H1 (cell line): ENCODE measurements at places on chromosomes 4 and X.

- no peak for DNase-seq
Measured at GRCh38 chr4:47213106-47213505, 181.7 kb downstream of the GABRB1 start.

DNA sequence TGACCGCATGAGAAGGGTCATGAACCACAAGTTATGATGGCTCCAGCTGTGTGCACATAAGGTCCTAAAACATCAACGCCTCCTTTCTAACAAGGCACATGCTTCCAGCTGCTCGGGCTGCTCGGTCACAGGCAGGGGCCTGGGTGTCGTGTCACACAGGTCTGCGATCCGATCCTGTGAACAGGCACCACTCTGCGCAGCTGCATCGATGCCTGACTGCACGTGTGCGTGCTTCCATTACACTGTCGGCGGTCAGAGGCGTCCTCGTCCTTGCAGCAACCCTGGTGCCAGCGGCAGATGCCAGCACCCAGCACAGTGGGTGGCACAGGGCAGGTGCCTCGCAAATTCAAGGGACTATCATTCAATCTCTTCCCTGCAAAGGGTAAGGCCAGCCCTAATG lies 23.9 kb downstream of the ZFYVE28 start:
- no peak for DNase-seq

DNA sequence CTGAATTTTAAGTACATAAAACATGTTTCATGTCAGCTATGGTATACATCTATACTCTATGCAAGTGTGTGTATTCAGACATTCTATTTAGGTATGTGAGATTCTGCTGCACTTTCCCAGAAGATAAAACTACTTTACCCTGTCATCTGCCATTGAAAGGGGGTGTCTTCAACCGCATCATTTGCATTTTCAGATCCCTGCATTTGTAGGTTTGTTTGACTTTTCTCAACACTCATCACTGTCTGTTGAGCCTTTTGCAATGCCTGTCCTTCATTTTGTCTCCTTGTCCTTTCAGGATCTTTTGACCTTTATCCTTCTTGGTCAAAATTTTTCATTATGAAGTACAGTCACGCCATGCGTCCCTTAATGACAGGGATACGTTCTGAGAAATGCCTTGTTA lies 103.5 kb downstream of the TMA16 start:
- DNase-seq = no peak

- no peak for DNase-seq
Measured at GRCh38 chrX:8984231-8984630, 49.7 kb downstream of the FAM9B start.

GRCh38 chr4:153095448-153096204 lies 108.6 kb upstream of the TRIM2 start:
- DNase-seq = no peak

DNA sequence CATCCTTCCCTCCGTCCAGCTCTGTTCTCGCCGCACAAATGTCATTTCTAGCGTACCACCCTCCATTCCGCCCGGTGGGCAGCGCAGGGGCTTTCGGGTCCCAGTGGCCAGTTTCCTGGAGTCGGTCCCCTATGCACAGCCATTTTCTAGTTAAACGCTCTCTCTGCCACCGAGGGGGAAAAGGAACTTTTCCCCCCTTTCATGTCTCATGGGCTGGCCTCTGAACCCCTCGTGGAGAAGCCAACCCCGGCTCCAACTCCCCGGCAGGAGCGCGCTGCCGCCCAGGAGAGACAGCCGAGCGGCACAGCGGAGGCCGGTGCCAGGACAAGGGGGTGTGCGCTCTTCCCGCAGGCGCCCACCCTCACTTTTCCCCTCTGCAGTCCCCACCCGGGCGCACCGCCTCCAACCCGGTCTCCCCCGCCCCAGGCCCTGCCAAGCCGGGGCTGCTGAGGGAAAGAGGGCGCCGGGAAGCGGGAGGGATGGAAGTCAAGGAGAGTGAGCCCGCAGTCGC lies 662 bp downstream of the APBB2 start:
- no peak for DNase-seq

DNA sequence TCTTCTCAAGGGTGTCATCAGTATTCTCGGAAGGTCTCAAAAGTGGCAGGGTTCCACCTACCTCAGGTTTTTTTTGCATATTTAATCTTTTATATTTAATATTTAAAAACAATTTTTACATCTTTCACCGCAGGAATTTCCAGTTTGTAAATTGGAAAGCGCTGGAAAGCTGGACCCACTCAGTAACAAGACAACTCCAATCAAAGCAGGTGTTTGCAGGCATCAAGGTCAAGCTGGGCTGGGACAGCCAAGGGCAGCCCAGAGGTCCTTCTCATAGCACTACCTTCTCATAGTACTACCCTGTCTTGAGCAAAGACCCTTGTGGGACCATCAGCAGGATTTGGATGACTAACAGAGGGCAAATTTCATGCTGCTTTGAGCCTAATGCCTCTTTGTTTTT lies 160.1 kb downstream of the TET2 start:
- DNase-seq = no peak

DNA sequence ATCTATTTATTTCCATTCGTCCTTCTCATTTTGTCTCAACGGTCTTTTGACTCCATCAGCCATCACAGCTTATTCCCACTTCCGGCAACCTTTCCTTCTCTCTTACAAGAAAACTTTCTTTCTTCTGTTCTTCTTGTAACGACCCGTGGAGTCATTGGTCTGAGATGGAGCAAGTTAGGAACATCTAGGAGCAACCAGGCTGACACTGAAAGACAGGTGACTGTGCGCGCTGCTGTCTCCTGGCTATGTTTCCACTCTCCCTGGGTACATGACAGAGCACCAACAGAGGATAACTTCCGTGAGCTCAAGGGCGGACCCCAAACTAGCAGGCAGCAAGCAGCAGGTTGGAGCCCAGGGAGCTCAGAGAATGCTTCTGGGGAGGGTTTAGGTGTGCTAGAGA lies 2.5 kb downstream of the FGF5 start:
- no peak for DNase-seq

DNA sequence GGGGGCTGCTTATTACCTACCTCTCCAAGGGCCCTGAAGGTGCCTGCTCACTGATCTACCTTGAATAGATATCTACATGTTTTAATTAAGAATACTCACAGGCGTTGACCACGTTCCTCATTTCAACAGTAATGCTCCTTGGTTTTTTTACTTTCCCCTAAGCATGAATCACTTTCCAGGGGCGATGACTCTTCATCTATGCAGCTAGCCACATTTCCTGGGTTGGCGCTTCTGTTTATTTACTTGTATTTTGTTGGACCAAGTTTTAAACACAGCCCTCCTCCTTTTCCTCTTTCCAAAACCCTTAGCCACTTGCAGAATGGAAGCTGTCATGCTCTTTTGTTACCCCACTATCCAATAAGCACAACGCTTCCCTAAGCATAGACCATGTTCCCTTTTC lies 50.8 kb downstream of the CBLL2 start:
- no peak for DNase-seq

- no peak for DNase-seq
Measured at GRCh38 chr4:132981611-132982010, 167.5 kb upstream of the PCDH10 start.

GRCh38 chr4:169272265-169272886 lies 1.6 kb upstream of the SH3RF1 start:
- DNase-seq = no peak
